Ovary (tissue), 10 donors: ENCODE measurements at places on chromosomes 5 and 9. TPM values are rescaled to one million over a fixed set of nuclear protein-coding genes. Genes with fewer than 3 reads are reported as not detected.

DNA sequence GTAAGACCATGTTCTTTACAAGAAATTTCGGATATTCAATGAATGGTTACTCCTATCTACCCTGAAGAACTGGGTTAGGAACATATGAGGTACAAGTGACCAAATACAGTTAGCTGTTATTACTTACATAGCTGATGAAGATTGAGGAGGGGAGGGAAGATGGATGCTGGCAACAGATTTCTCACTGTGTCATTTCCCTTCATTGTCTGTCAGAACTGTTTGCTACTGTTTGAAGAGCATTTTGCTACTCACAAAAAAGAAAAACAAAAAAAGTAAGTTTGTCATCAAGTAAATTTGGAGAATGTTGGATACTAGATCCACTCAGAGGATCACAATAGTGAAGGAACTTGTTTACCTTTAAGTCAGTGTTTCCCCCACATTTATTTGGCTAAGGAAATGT lies 53.7 kb downstream of the ENC1 start:
- no peaks in the 10 kb centered on the region for H3K36me3 ChIP-seq
- H3K27me3 ChIP-seq: no peaks in the 10 kb centered on the region
- H3K4me3 ChIP-seq: no peak overlapping the region

GRCh38 chr5:127011961-127012644 lies 18.3 kb downstream of the MARCHF3 start:
- H3K27me3 ChIP-seq: no peaks in the 10 kb centered on the region
- no peaks in the 10 kb centered on the region for H3K36me3 ChIP-seq
- no peak overlapping the region for H3K4me3 ChIP-seq

- DNase-seq: peak; percentile 85
- no peaks in the 10 kb centered on the region for H3K27me3 ChIP-seq
- H3K36me3 ChIP-seq: no peaks in the 10 kb centered on the region
- H3K4me1 ChIP-seq: peaks cover 59% of the 10 kb centered on the region
- H3K4me3 ChIP-seq: peak overlapping the region; percentile 29
These were observed 11.3 kb downstream of the PDGFRB start for GRCh38 chr5:150144246-150144801.

DNA sequence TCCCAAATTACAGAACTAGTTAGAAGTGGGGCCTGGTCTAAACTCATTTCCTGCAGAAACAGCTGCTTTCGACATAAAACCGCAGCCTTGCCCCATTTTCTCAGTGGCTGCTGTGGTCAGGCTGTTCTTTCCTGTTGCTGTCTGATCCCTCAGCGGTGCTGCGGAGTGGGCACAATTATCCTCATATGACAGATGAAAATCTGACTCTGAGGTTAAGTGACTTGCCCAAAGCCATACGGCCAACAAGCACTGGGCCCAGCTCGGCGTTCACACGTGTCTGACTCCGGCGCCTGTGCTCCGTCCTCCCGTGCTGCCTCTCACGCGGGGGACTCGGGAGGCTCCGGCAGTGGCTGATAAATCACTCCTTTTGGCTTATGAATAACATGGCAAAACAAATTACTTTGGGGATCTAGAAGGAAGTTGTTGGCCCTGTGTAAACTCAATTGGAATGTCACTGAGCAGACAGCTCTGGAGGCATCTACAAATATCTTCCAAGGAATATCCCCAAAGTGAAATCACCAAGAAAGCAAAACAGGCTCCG lies 142.6 kb upstream of the LMX1B start:
- no peaks in the 10 kb centered on the region for H3K27me3 ChIP-seq
- peak overlapping the region; percentile 78 for H3K27ac ChIP-seq
- peaks cover 17% of the 10 kb centered on the region for H3K4me1 ChIP-seq
- DNase-seq: peak; percentile 44

GRCh38 chr5:124979251-124979650 lies 232.8 kb upstream of the ZNF608 start:
- H3K27ac ChIP-seq: no peak overlapping the region
- no peaks in the 10 kb centered on the region for H3K4me1 ChIP-seq
- no peaks in the 10 kb centered on the region for H3K27me3 ChIP-seq
- H3K4me3 ChIP-seq: no peak overlapping the region

DNA sequence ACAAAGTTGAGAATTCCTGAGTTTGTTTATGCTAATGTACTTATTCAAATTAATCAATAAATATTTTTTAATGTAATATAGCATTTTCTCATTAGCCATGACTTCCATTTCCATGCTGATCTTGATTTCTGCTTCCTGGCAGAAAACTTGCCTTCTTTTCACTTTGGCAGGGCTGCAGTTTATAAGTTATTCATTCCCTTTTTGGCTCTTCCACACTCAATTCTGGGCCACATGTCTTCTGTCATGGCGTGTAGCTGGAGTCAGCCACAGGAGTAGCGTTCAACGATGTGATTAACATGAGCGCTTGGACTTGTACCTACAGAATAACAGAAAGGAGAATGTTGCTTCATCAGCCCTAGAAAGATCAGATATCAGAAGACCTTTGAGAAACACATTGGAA lies 172.9 kb downstream of the CFAP90 start:
- no peak overlapping the region for H3K4me3 ChIP-seq
- no peaks in the 10 kb centered on the region for H3K27me3 ChIP-seq
- DNase-seq: no peak

- no peaks in the 10 kb centered on the region for H3K36me3 ChIP-seq
- H3K4me1 ChIP-seq: no peaks in the 10 kb centered on the region
- H3K4me3 ChIP-seq: no peak overlapping the region
- no peak overlapping the region for H3K27ac ChIP-seq
These were observed 631.5 kb downstream of the MTRR start for GRCh38 chr5:8500426-8500825.

- no peaks in the 10 kb centered on the region for H3K27me3 ChIP-seq
- no peak for DNase-seq
- peaks cover 12% of the 10 kb centered on the region for H3K4me1 ChIP-seq
- no peak overlapping the region for H3K4me3 ChIP-seq
- no peaks in the 10 kb centered on the region for H3K36me3 ChIP-seq
These were observed 13.0 kb upstream of the CCDC69 start for GRCh38 chr5:151236888-151237287.

- H3K36me3 ChIP-seq: no peaks in the 10 kb centered on the region
- no peak overlapping the region for H3K27ac ChIP-seq
- no peaks in the 10 kb centered on the region for H3K4me1 ChIP-seq
- H3K27me3 ChIP-seq: no peaks in the 10 kb centered on the region
- no peak overlapping the region for H3K4me3 ChIP-seq
These were observed 17.4 kb upstream of the NCS1 start for GRCh38 chr9:130154816-130155215.

- H3K27ac ChIP-seq: no peak overlapping the region
- no peak overlapping the region for H3K4me3 ChIP-seq
- DNase-seq: no peak
- H3K36me3 ChIP-seq: no peaks in the 10 kb centered on the region
- peaks cover 10% of the 10 kb centered on the region for H3K4me1 ChIP-seq
- H3K27me3 ChIP-seq: no peaks in the 10 kb centered on the region
These were observed 18.5 kb downstream of the SH3GLB2 start for GRCh38 chr9:129009584-129010141.

DNA sequence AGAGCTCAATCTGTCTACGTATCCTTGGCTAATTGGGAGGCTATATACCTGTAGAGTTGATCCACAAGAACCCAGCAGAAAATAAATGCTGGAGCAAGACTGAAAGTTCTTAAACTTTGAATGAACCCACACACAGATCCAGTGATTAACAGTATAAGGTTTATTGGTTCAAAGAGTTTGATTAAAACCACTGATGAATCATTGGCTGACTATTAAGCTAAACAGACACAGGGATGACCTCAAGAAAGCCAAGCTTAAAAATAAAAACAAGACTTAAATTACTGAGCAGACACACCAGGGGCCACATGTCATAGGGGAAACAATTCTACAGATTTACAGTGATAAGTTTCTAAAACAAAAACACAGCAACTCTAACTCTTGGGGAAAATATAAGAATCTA lies 163.6 kb downstream of the SPATA31D1 start:
- no peak for DNase-seq
- no peaks in the 10 kb centered on the region for H3K27me3 ChIP-seq
- H3K36me3 ChIP-seq: no peaks in the 10 kb centered on the region
- no peak overlapping the region for H3K4me3 ChIP-seq
- no peak overlapping the region for H3K27ac ChIP-seq

DNA sequence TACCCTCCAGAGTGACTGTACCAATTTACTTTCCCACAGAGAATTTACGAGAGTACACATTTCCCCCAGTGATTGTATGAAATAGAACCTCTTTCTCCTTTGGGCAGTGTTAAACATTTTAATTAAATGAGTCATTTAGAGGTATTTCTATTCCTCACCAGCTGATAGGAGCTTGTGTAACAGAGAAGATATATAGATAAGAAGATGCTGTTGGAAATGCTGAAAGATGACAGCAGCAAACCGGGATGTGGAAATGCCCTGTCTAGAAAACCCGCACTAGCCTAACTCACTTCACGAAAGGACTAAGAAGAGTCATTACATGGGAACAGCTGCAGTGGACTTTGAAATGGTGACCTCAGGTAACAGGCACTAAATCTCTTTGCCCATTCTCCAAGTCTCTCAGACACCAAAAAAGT lies 68.3 kb downstream of the LPAR1 start:
- no peak for DNase-seq
- H3K27ac ChIP-seq: no peak overlapping the region
- no peak overlapping the region for H3K4me3 ChIP-seq
- no peaks in the 10 kb centered on the region for H3K27me3 ChIP-seq

- H3K36me3 ChIP-seq: no peaks in the 10 kb centered on the region
- H3K27ac ChIP-seq: peak within 1 kb of the TSS; percentile 89
- peaks cover 18% of the 10 kb centered on the region for H3K4me1 ChIP-seq
These were observed at the start of gene NOTCH1 for GRCh38 chr9:136545965-136546696. Gene NOTCH1 (minus strand): TSS chr9:136546048. CDS start chr9:136545786, 262 bp downstream.

- no peak for DNase-seq
- H3K4me1 ChIP-seq: no peaks in the 10 kb centered on the region
- H3K27ac ChIP-seq: no peak overlapping the region
- no peaks in the 10 kb centered on the region for H3K27me3 ChIP-seq
- no peaks in the 10 kb centered on the region for H3K36me3 ChIP-seq
- H3K4me3 ChIP-seq: no peak overlapping the region
These were observed 780.5 kb upstream of the CDH9 start for GRCh38 chr5:27818888-27819287.

GRCh38 chr9:77997611-77998284 lies 33.9 kb downstream of the GNAQ start:
- H3K36me3 ChIP-seq: no peaks in the 10 kb centered on the region
- DNase-seq: no peak
- H3K27me3 ChIP-seq: no peaks in the 10 kb centered on the region
- peaks cover 7% of the 10 kb centered on the region for H3K4me1 ChIP-seq
- H3K27ac ChIP-seq: no peak overlapping the region

DNA sequence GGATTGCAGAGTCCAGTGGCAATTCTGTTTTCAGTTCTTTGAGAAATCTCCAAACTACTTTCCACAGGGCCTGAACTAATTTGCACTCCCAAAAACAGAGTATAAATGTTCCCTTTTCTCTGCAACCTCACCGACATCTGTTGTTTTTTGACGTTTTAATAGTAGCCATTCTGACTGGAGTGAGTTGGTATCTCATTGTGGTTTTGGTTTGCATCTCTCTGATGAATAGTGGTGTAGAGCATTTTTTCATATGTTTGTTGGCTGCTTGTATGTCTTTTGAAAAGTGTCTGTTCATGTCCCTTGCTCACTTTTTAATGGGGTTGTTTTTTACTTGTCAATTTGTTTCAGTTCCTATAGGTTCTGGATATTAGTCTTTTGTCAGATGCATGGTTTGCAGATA lies 72.6 kb downstream of the PALM2AKAP2 start:
- H3K27me3 ChIP-seq: no peaks in the 10 kb centered on the region
- no peak for DNase-seq
- no peaks in the 10 kb centered on the region for H3K36me3 ChIP-seq
- peaks cover 4% of the 10 kb centered on the region for H3K4me1 ChIP-seq
- H3K4me3 ChIP-seq: no peak overlapping the region

DNA sequence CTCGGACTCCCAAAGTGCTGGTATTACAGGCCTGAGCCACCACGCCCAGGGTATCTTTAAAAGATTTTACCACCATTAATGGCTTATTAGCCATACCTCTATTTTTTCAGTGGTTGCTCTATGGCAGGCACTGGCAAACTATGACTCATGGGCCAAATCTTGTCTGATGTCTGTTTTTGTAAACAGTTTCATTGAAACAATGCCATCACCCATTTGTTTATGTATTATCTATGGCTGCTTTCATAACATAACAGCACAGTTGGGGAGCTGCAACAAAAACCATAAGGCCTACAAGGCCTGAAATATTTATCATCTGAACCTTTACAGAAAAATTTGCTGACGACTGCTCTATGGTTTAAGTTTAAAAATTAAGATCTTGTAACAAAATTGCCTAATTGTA lies 66.8 kb downstream of the SLC38A9 start:
- no peak for DNase-seq
- no peak overlapping the region for H3K4me3 ChIP-seq
- peaks cover 7% of the 10 kb centered on the region for H3K4me1 ChIP-seq
- peak overlapping the region; percentile 26 for H3K27ac ChIP-seq

FAM120AOS gene
- 44.2 TPM for total RNA-seq

MRPL36 gene
- 36.8 TPM for total RNA-seq

PTTG1 gene
- 0.77 TPM for total RNA-seq

MED7 gene
- total RNA-seq: 14.2 TPM

SLC9A3 gene
- 1.9 TPM for total RNA-seq

LCN15 gene
- not detected for total RNA-seq

FOXD1 gene
- 0.11 TPM for total RNA-seq

NAIP gene
- 16.0 TPM for total RNA-seq

C1QTNF3 gene
- total RNA-seq: 3.1 TPM

SLC6A3 gene
- 0.27 TPM for total RNA-seq
